ENCODE measurements at places on chromosomes 7 and 10. TPM values are rescaled to one million over a fixed set of nuclear protein-coding genes. Genes with fewer than 3 reads are reported as not detected.
A peak's percentile ranks its signal among the peaks of the same experiment; 100 is the strongest.

ASAH2 gene
- total RNA-seq: 2.9 TPM

PNLIPRP2 gene
- total RNA-seq: not detected

FGFR2 gene
- total RNA-seq: 0.81 TPM

IFIT1 gene
- total RNA-seq: 32.9 TPM

FAM149B1 gene
- 17.0 TPM for total RNA-seq

AGR3 gene
- total RNA-seq: not detected

DNA sequence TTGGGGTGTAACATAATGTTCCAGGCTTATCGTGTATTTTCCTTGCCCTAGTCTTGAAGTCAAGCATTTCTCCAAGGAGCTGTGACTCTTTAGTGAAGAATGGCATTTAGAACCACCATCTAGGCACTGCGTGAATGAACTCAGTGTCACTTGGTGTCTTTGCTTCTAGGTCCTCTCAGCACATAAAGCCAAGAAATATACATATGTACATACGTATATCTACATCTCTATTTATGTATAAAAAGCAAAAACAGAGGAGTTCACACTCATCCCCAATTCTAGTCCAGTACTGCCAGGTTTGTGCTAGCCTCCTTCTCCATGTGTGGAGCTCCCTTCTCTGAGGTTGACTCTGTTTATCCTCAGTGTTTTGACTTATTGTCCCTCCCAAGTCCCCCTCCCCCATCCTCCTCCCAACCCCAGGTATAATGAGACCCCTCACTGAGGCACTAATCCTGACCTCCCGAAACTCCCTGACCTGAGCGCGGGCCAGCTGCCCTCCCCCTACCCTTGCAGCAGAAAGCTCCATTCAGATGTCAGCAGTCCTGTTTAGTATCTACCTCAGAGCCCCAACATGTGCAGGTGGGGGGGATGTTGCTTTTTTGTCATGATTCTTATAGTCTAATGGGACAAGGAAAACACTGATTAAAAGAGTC is 61.5 kb downstream of the GDI2 start:
- H3K36me3 ChIP-seq: peaks cover 87% of the 10 kb centered on the region
- no peaks in the 10 kb centered on the region for H3K27me3 ChIP-seq
- H3K4me3 ChIP-seq: no peak overlapping the region

DNA sequence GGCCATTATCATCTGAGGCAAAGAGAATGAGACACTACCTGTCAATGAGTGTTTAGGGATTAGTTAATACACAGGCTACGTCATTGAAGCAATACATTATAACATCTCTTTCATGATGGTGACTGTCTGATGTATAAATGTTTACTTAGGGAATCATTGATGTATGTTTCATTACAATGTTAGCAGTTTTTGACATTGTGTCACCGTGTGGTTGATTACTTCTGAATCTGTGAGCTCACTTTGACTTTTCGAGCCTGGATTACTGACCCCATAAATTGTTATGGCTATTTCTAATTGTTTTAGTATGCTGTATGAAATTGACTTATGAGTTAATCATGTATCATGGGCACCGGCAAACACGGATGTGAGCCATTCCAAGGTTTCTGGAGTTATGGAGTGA is 494.0 kb downstream of the MAGI2 start:
- H3K27me3 ChIP-seq: no peaks in the 10 kb centered on the region
- no peaks in the 10 kb centered on the region for H3K36me3 ChIP-seq
- H3K27ac ChIP-seq: no peak overlapping the region
- H3K4me3 ChIP-seq: no peak overlapping the region

- peaks cover 35% of the 10 kb centered on the region for H3K4me1 ChIP-seq
- H3K27ac ChIP-seq: no peak overlapping the region
- H3K4me3 ChIP-seq: no peak overlapping the region
- no peaks in the 10 kb centered on the region for H3K27me3 ChIP-seq
- H3K36me3 ChIP-seq: no peaks in the 10 kb centered on the region
These were observed 3.3 kb downstream of the WIPF3 start for GRCh38 chr7:29809533-29810155.

DNA sequence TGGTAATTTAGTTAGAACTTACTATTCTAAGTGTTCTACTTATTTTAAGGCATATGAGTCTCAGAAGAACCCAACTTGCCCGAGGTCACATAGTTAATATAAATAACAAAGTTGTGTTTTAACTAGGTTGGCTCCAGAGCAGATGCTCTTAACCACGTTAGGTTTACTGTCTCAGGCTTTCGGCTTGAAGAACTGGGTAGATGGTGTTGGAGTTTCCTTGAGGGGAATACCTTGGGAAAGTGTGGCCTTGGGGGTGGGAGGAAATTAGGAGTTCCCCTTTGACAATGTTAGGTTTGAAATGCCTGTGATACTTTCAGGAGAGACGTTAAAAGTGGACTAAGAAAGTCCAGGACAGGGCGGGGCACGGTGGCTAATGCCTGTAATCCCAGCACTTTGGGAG is 9.6 kb downstream of the ZNF398 start:
- DNase-seq: no peak
- H3K27ac ChIP-seq: no peak overlapping the region
- H3K4me1 ChIP-seq: no peaks in the 10 kb centered on the region
- H3K27me3 ChIP-seq: no peaks in the 10 kb centered on the region
- H3K36me3 ChIP-seq: no peaks in the 10 kb centered on the region

DNA sequence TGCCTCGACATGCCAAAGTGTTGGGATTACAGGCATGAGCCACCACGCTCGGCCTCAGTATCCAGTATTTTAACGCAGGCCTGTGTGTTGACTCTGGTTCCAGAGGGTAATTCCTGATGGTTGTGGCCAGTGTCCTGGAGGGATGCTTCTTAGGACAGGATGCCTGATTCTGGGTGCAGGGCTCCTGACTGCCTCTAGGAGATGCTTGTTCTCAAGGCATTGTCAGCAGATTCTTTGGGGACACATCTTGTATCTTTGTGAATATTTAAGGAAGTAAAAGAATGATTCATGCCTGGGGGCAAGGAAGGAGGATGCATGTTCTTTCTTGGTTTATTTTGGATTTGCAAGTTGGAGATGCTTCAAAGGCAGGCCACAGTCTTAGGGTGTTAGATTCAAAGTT is 2.2 kb downstream of the ZDHHC4 start:
- H3K36me3 ChIP-seq: peaks cover 13% of the 10 kb centered on the region
- no peaks in the 10 kb centered on the region for H3K4me1 ChIP-seq
- H3K27me3 ChIP-seq: no peaks in the 10 kb centered on the region
- no peak overlapping the region for H3K4me3 ChIP-seq

DNA sequence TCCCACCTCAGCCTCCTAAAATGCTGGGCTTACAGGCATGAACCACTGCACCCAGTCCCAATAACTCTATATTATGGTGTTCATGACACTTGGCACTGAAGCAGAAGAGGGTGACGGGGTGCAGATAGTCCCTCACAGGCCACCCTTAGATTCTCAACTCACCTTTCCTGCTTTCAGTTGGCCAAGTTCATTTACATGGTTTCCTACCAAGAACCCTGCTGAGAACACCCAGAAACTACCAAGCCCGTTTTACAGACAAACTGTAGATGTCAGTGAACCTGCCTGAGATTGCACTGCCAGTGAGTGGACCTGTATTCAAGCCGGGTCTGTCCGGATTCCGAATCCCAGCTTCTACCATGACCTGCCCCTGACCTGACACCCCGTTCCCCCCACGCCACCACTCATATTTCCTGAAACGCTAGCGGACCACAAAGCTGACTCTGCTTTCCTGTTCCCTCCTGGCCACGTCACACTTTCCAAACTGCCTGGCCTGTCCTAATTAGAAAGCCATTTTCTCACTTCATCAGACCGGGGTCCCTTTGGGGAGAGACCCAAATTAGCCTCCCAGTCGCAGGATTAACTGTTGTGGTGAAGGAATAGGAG is 17.3 kb downstream of the GRID2IP start:
- no peak overlapping the region for H3K27ac ChIP-seq
- peaks cover 6% of the 10 kb centered on the region for H3K4me1 ChIP-seq
- no peak overlapping the region for H3K4me3 ChIP-seq
- no peak for DNase-seq

DNA sequence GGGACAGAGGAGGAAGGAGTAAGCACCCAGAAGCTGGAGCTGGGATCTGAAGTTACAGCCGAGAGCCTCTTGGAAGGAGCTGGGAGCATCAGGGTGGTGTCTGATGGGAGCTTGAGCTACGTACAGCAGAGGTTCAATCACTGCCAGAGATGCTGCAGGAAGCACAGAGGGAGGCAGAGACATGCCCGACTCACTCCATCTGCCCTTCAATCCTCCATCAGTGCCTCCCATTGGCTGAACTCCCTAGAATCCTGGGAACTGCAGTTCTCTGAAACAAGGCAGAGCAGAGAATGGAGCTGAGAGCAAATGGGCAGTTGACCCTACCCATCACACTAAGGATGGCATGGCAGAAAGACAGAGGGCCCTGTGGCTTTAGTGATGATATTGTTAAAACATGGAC is 40.0 kb upstream of the CTBP2 start:
- H3K36me3 ChIP-seq: no peaks in the 10 kb centered on the region
- H3K27me3 ChIP-seq: no peaks in the 10 kb centered on the region
- no peak overlapping the region for H3K4me3 ChIP-seq
- no peak overlapping the region for H3K27ac ChIP-seq

GRCh38 chr10:100806356-100806645 is 60.9 kb downstream of the PAX2 start:
- H3K27ac ChIP-seq: no peak overlapping the region
- no peak overlapping the region for H3K4me3 ChIP-seq
- H3K4me1 ChIP-seq: no peaks in the 10 kb centered on the region
- peaks cover 93% of the 10 kb centered on the region for H3K27me3 ChIP-seq
- no peak for DNase-seq

- H3K27ac ChIP-seq: no peak overlapping the region
- no peaks in the 10 kb centered on the region for H3K27me3 ChIP-seq
- no peaks in the 10 kb centered on the region for H3K4me1 ChIP-seq
- H3K36me3 ChIP-seq: no peaks in the 10 kb centered on the region
These were observed 184.6 kb downstream of the SGMS1 start for GRCh38 chr10:50439187-50439586.

DNA sequence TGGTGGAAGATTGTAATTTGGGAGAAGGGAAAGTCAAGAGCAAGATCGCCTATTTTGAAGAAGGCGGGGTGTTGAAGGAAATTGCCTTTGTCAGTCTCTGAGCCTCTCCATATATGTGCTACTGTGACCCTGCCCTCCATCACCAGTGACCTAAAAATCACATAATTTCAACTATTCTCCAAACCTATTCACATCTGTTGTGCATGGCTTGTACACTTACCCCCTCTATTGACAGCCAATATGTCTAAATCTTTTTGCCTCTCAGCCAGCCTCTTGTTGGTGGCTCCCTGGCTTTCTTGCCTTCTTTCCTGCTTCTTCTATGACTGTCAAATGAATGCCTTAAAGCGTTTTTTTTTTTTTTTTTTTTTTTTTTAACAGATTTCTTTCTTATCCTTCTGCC is 295.6 kb downstream of the AUTS2 start:
- H3K27me3 ChIP-seq: no peaks in the 10 kb centered on the region
- no peak overlapping the region for H3K4me3 ChIP-seq
- no peak for DNase-seq
- H3K4me1 ChIP-seq: no peaks in the 10 kb centered on the region
- H3K27ac ChIP-seq: no peak overlapping the region
- no peaks in the 10 kb centered on the region for H3K36me3 ChIP-seq

GRCh38 chr7:18402488-18403183 is 92.9 kb upstream of the HDAC9 start:
- H3K36me3 ChIP-seq: no peaks in the 10 kb centered on the region
- H3K27me3 ChIP-seq: no peaks in the 10 kb centered on the region
- no peak overlapping the region for H3K27ac ChIP-seq

GRCh38 chr10:102335184-102335583 is 60.3 kb upstream of the NFKB2 start:
- H3K27ac ChIP-seq: peak overlapping the region; percentile 58
- no peak overlapping the region for H3K4me3 ChIP-seq
- peaks cover 20% of the 10 kb centered on the region for H3K36me3 ChIP-seq
- H3K4me1 ChIP-seq: peaks cover 41% of the 10 kb centered on the region
- no peaks in the 10 kb centered on the region for H3K27me3 ChIP-seq

DNA sequence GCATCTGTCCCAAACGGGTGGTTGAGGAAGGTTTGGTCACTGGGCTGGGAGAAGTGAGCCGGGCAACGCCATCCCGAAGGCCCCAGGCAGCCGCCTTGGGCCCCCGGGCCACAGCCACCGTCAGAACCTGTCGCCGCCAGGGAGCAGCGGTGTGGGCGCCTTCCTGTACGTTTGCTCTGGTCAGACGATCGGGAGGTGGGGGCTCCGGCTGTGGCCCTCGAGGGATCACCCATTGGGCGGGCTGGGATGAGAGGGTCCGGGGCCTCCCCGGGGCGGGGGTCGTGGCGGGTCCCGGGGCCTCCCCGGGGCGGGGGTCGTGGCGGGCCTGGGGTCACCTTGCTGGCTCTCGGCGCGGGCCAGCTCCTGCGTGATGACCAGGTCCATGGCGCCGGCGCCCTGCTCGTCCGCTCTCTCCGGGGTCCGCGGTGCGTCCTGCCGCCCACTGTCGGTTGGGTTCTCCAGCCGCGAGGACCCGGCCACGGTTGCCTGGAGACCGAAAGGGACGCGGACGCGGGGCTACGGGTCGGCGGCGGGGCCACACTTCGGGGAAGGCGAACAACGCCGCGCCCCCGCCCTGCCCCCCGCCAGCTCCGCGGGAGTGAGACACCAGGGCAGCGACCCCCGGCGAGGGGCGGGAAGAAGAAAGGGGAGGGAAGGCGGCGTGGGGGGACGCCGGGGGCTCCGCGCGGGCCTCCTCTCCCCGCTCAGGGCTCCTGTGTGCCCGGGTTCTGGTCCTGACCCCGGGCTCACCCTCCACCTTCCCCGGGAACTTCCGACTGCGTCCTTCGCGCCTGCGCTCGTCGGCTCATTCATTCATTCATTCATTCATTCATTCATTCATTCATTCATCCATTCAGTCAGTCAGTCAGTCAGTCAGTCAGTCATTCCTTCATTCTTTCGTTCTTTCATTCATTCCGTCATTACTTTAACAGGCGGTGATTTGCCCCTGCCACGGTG is at the start of gene CFAP46:
Gene CFAP46 (minus strand): TSS at position 470 of the 957 bp plus-strand sequence. CDS start 86 bp downstream, at position 384.
- peak within 1 kb of the TSS; percentile 62 for H3K4me3 ChIP-seq
- peak; percentile 72 for DNase-seq
- no peak within 1 kb of the TSS for H3K27ac ChIP-seq
- no peaks in the 10 kb centered on the region for H3K36me3 ChIP-seq
- H3K27me3 ChIP-seq: peaks cover 15% of the 10 kb centered on the region

Measured in heart right ventricle (tissue), 16 donors.